Effector CD4-positive, alpha-beta T cell (primary cell): ENCODE measurements at places on chromosomes 6 and 20.
A peak's percentile ranks its signal among the peaks of the same experiment; 100 is the strongest.

GRCh38 chr6:235763-236360 lies 56.4 kb upstream of the DUSP22 start:
- no peak for DNase-seq

DNA sequence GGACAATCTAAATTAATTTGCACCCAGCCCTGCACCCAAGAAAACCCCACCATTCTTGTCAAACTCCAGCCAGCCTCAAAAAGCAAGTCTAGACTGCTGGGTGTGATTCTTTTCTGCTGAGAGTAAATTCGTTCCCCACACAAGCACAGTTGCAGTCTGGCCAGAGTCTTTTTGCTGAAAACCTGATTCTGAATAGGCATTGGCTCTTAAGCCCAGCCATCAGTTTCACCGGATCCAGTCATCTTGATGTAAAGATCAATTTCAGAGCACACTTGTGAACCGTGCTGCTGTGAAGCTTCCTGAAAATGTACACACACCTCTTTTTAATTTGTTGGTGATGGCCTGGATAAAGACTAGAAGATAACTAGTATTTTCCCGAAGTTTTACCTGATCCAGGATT lies 159.4 kb upstream of the GGTLC1 start:
- no peak for DNase-seq

DNA sequence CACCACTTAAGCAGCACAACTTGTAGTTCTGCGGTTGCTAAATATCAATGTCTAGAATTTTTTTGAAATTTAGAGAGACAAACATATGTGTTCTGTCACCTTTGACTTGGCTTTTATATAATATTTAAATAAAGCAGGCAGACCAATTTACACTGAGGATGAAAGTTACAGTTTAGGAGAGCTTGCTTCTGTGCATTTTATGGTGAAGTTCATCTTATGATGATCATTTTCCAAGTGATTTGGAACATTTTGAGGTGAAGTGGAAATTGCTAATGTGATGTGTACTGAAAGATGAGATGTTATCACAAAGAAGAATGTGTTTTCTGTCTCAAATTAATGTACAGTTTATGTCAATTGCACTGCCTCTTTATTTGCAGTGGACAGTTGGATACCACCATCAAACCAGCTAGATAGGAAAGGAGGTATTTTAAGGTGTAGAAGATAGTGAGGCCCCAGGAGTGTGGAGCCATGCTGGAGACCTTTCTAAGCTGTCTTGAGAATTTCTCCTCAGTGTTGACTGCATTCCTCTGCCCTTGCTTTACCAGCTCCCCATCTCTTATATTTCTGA lies 461.9 kb downstream of the UTRN start:
- DNase-seq, result no peak

DNA sequence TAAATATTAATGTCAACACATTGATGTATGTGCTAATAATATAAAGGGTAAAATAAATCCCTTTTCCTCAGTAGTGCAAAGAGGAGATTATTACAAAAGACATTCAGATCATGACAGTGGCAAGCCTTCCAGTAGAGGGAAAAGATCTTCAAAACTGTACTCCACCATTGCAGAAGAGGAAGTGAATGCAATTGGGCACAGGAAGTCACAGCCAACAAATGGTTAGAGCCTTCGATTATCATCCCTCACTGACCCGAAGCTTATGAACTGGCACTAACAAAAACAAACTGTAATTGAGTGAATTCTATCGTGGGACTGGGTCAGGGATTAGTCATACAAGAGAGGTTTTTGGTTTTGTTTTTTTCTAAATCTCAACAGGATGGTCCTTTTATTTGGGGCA lies 39.3 kb upstream of the SCGN start:
- no peak for DNase-seq

- DNase-seq, result no peak
Observed at GRCh38 chr6:139572001-139572400, 197.6 kb upstream of the CITED2 start.

- no peak for DNase-seq
Observed at GRCh38 chr20:11852189-11852588, 65.5 kb upstream of the BTBD3 start.

DNA sequence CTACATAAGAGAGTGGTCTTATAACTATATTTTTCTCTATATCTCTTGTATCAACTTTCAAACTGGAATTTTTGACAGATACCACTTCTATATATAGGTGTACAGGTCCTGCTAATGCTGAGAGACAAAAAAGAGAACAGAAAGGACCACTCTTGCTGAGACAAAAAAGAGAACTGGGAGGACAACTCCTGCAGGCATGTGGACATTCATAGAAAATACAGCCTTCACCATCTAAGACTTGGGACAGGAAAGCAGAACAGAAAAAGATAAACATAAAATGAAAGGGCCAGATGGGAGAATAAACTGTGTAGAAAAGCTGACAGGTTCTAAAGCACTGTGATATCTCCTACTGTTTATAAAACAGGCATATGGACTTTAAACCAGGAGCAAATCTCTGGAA lies 541.0 kb upstream of the ADGRB3 start:
- no peak for DNase-seq

GRCh38 chr6:142913036-142913510 lies 31.9 kb downstream of the HIVEP2 start:
- DNase-seq, result no peak

DNA sequence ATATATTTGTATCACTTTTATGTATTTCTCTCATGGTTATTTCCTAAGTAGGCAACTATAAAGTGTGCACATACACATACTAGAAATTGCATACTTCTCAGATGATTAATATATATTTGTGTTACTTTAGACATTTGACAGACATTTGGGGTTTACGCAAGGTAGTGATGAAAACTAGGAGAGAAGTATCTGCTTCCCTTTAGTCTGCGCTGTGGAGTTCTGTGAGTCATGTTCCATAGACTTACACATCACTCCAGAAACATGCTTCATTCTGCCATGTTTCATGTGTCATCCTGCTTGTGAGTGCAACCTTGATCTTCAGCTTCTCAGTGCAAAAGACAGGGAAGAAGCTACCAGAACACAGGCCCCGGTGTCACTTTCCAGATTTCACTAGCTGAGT lies 200.7 kb upstream of the BMP2 start:
- no peak for DNase-seq

DNA sequence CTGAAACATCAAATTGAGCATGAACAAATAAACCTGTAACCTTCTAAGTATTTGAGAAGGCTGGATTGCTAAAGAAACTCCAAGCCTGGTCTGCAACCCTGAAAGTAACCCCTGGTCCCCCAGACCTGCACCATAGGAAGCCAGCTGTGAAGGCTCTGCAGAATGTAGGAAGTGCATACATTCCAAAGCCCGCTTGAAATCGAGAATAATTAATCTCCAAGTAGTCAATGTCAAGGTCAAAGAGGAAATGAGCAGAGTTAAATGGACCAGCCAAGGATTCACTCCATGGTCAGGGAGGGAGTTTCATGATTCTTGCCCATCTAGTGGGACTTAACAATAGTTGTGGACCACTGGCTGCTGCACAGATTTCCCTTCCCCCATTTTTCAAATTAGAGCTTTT lies 107.6 kb upstream of the RNF24 start:
- DNase-seq, result no peak

DNA sequence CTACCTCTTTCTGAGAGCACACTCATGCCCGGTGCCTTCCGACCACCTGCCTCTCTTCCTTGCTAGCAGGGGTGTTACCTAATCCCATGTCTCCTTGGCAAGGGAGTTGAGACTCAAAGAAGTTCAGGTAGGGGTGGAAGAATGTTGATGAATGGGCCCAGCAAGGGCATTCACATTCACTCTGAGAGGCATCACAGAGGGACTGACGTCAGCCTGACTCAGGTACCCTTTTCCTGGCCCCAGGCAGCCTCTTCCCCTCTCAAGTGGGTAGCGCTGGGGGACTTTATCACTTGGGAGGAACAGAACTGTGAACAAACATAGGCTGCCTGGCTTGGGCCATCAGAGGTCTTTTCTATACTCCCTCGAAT lies 35.3 kb downstream of the HM13 start:
- DNase-seq, result no peak

GRCh38 chr6:93344333-93344835 lies 75.0 kb downstream of the EPHA7 start:
- DNase-seq, result no peak

DNA sequence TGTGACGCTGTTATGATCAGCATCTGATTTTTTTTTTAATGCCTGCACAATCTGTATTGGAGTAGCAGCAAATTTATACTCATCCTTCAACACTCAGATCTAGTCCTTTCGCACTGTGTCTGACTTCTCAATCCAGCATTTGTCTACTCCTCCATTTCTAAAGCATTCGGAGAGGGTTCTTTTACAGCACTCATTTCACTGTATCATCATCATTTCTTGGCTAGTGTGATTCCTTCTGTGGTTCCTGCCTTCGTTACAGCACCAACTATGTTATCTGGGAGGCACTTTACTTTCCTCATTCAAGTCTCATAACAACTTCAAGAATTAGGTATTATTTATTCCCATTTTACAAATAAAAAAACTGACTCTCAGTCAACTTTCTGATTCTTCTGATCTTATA lies 18.0 kb downstream of the NUDT3 start:
- DNase-seq, result no peak

- DNase-seq, result peak; percentile 46
Observed at GRCh38 chr6:157381631-157382621, 936 bp downstream of the ZDHHC14 start.

DNA sequence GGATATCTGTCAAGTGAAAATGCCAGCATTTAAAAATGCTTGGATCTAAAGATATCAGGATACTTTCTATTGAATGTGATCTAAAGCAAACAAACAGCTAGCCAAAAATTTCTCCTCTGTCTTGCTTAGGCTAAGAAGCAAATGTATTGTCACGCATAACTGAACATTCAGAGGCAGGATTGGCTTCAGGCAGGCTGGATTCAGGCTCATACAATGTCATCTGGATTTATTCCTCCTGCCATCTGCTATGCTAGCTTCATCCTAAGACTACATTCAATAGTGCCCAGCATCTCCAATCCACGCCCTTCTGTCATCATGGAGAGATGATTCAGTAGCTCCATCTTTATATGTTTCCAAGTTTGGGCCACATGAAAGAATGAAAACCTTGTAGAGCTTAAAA lies 27.1 kb downstream of the PFDN4 start:
- no peak for DNase-seq

- DNase-seq, result no peak
Observed at GRCh38 chr6:118736440-118736839, 85.0 kb upstream of the CEP85L start.

GRCh38 chr6:165850434-165851019 lies 187.5 kb upstream of the PDE10A start:
- DNase-seq, result peak; percentile 39
